ENCODE measurements at places on chromosomes 12 and 14.

- DNase-seq: no peak
Measured at GRCh38 chr12:6772331-6772695, at the start of gene LAG3. Gene LAG3 (plus strand): TSS chr12:6772520. CDS start chr12:6772853, 333 bp downstream.

GRCh38 chr12:93668919-93669418, 8.2 kb upstream of the CRADD start:
- DNase-seq: no peak

DNA sequence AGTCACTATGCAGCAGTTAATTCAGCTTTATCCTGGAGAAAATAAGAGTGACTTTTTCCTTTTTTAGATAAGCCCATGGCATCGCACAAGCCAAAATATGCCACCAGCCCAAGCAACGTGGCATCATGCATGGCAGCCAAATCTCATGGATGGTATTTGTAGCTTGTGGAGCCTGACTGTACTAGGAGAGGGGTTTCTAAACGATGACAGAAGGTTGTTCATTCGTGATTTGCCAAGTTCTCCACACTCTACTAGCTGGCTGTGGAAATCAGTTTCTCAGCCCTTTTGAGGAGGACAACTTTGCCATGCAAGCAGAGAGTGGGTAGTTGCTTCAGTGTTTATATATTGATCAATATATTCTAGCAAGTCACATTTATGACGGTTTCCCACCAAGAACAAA, 41.4 kb upstream of the ATXN2 start:
- no peak for DNase-seq

GRCh38 chr14:54483073-54483745, 5.6 kb downstream of the GMFB start:
- no peak for DNase-seq

GRCh38 chr14:90381999-90382451, 14.8 kb upstream of the CALM1 start:
- DNase-seq: peak; percentile 50

- DNase-seq: peak; percentile 50
Measured at GRCh38 chr12:109804820-109805761, 28.1 kb downstream of the TRPV4 start.

- no peak for DNase-seq
Measured at GRCh38 chr12:116864371-116865160, 16.7 kb downstream of the HRK start.

GRCh38 chr14:47660158-47660557, 15.2 kb downstream of the MDGA2 start:
- DNase-seq: no peak

DNA sequence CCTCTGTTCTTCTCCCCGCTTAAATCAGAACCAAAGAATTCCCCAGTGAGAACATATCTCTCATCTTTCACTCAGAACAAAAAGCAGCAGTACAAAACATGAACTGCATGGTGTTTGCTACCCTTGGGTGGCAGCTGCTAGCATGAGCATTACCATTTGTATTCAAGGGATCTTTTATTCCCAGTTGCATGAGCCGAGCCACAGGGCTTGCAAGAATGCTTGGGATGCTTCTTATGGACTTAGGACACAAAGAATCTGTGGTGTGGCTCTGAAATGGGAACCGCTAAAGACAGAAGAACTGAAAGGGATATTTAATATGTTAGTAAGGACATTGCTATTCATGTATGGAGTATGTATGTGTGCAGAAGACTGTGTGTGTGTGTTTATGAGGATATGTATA, 190.6 kb downstream of the TMX1 start:
- DNase-seq: no peak

- DNase-seq: no peak
Measured at GRCh38 chr12:47985596-47986290, 18.5 kb downstream of the COL2A1 start.

GRCh38 chr12:5901416-5901815, 43.6 kb downstream of the ANO2 start:
- DNase-seq: no peak

GRCh38 chr12:120010661-120011230, 21.7 kb downstream of the BICDL1 start:
- no peak for DNase-seq

- DNase-seq: no peak
Measured at GRCh38 chr14:99287269-99287942, 15.4 kb upstream of the BCL11B start.

DNA sequence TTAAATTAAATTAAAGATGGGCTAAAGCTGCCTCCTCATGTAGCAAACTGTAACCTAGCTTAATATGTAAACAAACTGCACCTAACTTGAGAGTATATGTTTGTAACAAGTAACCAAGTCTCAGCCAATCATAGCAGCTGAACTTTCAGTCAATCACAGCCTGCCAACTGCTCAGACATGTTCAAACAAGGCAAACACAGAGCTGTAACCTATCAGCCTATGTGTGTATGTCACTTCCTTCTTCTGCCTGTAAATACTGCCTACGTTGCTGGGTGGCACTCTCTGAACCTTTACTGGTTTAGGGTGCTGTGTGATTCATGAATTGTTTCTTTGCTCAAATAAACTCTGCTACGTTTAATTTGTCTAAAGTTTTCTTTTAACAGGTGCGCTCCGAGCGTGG, 2.9 kb downstream of the SERPINA6 start:
- no peak for DNase-seq

GRCh38 chr12:129700036-129700435, 203.8 kb downstream of the TMEM132D start:
- DNase-seq: no peak

DNA sequence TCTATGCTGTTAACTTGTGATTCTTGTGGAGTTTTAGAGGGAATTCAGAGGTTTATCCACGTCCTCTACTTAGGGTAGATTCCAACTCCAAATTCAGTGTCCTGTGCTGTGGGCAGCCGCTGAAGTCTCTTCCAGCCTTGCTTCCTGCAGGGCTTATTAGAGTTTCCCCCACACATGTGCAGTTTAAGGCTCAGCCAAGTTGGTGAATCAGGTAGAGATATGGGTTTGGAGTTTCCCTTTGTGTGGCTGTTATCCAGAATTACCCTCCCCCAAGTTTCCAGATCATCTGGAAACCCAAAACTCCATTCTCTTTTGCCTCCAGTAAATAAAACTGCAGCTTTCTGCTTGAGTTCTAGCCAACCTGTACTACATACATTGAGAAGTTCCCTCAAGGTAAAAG, 853.7 kb downstream of the GALC start:
- no peak for DNase-seq

DNA sequence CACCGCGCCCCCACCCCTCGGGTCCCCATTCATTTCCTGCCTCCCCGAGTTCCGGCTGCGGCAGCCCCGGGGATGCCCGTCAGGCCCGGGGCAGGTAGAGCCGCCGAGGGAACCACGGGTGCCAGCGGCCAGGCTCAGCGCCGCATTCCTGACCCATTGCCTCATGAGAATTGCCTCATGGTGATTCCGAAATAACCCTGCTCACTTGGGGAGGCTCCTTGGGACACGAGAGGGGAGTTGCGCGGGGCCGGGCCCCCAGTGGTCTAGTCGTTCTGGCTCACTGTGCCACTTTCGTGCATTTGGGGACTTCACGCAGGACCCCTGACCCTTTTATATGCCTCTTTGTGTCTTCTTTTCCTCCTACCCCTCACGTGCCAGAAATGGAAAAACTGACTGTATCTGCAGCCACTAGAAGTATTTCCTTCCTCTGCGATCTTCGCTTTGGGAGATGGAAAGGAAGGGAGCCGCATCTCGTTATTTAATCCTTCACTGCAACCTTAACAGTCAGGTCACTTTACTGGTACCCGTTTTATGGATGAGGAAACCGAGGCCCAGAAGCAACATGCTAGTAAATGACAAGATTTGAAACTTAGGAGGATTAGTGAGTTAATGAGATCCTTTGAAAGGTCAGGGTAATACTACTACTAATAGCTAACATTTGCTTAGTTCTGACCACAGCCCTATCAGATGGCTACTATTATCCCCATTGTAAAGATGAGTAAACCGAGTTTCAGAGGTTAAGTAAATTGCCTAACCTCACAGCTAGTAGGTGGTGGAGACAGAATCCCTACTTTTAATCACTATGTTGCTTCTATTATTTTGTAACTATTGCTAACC, 768 bp downstream of the PTPN11 start:
- peak; percentile 94 for DNase-seq

DNA sequence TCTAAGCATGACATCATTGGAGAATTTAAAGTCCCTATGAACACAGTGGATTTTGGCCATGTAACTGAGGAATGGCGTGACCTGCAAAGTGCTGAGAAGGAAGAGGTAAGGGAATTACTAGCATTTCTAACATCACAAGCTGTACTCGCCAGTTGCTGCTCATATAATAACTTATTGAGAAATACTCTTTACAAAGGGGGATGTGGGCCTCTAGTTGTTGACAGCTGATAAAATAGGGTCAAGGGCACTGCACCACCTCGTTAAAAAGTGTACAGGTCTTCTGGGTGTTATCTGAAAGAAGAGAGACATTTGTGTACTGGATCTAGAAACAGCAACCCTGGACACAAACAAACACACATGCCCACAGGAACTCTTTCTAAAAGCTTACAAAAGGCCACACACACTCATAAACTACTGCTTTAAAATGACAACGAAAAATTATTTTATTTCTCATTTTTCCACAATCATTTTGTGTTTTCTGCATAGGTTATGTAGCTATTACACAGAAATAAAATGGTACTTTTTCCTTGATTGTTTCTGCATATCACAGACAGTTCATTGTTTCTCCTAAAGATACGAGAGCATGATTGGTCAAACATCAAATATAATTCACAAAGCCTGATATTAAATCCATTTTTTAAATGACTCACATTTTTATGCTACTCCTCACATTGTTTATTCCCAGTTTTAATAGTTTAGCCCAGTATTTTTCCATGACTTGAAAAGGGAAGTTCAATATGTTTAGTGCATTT, 391.1 kb downstream of the PAWR start:
- no peak for DNase-seq

- DNase-seq: no peak
Measured at GRCh38 chr12:131793243-131794022, 34.8 kb upstream of the MMP17 start.

DNA sequence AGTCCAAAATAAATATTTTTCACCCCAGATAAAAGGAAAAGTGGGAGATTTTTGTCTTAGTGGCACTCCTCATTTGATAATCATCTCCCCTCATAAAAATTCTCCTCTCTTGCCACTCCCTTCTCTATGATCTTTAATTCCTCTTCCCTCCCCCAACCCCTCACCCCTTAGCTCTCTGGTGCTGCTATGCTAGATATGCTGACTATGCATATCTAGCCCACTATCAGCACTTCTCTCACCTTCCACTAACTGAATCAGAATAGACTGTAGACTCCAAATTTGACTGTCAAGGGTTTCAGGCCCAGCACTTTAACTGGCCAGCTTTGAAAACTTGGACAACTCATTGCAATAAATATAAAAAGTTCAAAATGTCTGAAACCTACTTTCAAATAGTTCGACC, 254.2 kb downstream of the ETNK1 start:
- no peak for DNase-seq

DNA sequence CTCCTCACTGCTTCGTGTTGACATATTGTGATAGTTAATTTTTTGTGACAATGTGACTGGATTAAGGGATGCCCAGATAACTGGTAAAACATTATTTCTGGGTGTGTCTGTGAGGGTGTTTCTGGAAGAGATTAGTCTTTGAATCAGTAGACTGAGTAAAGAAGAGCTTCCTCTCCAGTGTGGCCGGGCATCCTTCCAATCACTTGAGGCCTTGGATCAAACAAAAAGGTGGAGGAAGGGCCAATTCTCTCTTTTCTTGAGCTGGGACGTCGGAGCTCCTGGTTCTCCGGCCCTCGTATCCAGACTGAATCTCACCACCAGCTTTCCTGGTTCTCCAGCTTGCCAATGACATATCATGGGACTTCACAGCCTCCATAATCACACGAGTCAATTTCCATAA, 240.4 kb downstream of the CHST11 start:
- DNase-seq: no peak

GRCh38 chr14:68966872-68967301, 12.2 kb downstream of the ACTN1 start:
- DNase-seq: no peak

DNA sequence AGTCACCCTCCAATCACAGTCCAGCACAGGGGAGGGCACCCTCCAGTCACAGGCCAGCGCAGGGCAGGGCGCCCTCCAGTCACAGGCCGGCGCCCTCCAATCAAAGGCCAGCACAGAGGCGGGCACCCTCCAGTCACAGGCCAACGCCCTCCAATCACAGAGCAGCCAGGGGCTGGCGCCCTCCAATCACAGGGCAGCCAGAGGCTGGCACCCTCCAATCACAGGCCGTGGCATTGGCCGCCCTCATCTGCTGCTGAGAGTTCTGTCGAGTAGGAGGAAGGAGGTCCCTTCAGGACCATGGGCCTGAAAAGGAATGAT, 26.6 kb downstream of the DDX51 start:
- no peak for DNase-seq

DNA sequence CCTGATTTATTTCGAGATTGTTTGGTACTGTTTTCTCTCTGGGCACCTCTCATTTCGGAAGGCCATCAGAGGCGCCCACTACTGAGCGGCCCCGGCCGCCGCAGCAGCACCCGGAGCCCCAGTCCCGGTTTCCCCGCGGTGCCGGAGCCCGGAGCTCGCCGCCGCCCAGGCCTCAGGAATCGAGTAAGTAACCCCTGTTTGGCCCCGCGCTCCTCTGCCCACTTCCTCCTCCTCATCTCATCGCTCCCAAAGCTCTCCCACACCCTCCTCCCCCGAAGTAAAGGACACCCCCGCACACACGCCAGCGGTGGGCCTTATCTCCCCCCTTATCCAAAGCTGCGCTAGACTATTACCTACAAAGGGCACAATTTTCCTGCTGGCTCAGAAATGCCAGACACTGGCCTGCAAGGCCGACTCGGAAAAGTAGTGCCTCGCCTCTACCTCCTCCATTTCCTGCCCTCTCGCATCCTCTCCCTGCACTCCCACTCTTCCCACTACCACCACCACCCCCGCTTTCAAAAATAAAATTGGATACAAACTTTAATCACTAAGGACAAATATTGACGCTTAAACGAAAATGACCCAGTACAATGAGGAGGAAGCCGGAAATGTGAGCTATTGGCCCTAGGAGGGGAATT, 637 bp upstream of the FOXG1 start:
- DNase-seq: no peak

DNA sequence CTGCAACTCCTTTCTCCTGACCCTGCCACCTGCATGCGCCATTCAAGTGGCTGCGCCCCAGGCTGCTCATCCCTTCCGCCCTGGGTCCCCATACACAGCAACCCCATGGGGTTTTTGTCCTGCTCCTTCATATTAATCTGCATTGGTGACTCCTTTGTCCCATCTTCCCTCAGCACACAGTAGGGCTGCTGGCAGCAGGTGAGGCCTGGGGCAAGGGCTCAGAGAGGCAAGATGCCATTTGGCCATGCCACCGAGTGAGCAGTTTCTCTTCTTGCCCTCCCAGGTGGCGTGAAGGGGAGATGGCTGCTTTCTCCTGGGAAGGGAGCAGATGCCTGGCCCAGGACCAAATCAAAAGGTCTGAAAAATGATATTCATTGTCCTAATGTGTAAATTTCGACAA, 9.1 kb downstream of the RTL1 start:
- peak; percentile 68 for DNase-seq

Data from lower leg skin (tissue), 4 donors.